NCI-H345 (cell line): ENCODE measurements at places on chromosomes 7 and 10.

GRCh38 chr10:95881316-95881715 is 26.5 kb upstream of the CC2D2B start:
- no peak for DNase-seq

- peak; percentile 33 for DNase-seq
Measured at GRCh38 chr10:101130984-101131961, at the start of gene TLX1. TLX1 (plus strand) TSS chr10:101131300; CDS start chr10:101131542, 242 bp downstream.

DNA sequence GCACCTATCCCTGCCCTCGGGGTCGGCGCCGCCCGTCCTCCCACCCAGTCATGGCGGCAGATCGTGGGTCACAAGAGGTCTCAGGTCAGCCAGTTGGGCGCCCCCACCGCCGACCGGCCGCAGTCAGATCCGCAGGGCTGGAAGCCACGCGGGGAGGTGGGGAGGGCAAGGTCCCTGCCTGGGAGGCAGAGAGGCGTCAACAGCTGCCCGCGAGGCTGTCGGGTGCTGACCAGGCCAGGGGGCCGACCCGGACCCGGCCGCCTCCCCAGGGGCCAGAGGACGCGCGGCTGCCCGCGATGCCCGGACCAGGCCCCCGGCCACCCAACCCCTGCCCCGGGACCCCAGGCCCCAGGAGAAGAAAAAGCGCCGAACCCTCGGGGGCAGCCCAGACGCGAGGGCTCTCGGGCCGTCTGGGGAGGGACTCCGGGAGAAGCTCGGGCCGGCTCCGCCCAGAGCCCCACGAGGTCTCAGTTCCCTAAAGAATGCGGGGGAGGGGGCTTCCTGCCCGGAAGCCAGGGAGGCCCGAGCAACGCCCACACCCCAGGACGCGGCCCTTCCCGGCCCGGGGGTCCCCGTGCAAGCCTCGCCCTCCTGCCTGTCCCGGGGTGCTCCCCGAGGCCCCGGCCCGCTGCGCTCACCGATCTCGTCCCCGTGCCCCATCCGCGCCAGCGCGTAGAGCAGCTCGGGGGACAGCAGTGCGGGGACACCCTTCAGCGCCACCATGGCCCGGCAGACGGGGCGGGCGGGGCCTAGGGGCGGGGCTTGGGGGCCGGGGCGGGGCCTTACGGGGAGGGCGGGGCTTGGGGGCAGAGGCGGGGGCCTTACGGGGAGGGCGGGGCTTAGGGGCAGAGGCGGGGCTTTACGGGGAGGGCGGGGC is at the start of gene FUOM:
Gene FUOM (minus strand): TSS at position 735 of the 877 bp plus-strand sequence. CDS start 12 bp downstream, at position 723.
- DNase-seq, result peak; percentile 18

- DNase-seq, result no peak
Measured at GRCh38 chr7:135094472-135095237, 53.2 kb upstream of the TMEM140 start.

DNA sequence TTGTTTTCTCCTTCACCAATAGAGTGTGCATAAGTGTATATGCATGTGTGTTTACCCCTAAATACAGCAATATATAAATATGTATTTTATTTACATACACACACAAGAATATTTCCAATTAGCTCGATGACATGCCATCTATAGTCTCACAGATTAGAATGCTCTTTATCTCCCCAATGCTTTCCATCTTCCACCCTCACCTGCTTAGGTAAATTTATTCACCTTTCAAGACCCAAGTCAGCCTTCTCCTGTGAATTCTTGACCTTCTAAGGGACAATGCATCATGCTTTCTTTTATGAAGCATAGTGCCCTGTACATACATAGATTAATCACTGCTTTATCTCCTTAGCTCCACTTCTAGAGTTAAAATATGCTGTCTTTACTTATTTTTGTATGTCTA is 49.7 kb downstream of the SEMA3A start:
- no peak for DNase-seq

DNA sequence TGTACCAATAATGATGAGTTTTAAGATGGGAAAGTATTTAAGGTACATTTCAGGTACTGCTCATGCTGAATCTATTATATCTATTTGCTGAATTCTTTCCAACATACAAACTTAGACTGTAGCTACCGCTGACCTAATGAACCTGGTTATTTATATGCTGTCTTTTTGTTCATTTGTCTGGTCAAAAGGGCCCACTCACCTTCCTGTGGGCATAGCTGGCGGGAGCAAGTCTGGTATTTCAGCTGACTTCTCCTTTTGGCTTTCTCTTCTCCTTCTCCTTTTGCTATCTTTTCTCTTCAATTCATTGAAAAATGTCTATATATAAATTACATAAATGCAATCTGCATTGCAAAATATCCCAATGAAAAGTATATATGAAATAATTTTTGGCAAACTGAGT is 9.5 kb downstream of the PLXDC2 start:
- DNase-seq, result no peak

- DNase-seq, result peak; percentile 20
Measured at GRCh38 chr10:79229071-79229541, 118.2 kb upstream of the PPIF start.

GRCh38 chr7:125316466-125316865 is 386.8 kb upstream of the POT1 start:
- peak; percentile 30 for DNase-seq

DNA sequence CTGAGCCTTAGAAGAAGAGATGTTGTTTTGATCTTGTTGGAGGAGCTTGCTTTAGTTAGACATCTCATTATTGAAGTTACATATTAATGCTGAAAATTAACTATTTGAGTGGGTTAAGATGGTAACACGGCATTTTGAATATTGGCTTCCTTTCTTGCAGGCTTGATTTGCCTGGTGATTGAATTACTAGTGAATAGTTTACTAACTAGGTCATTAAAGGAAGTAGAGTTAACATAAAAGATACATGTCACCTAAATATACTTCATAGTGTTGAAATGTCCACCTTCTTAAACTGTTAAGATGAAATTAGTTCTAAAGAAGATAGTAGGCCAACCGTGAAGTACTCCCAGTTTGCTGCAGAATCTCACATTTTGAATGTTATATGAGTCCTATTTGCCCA is 18.5 kb downstream of the MPLKIP start:
- DNase-seq, result no peak

- DNase-seq, result no peak
Measured at GRCh38 chr7:41052201-41052600, 650.7 kb downstream of the INHBA start.

- no peak for DNase-seq
Measured at GRCh38 chr10:75265856-75266255, 30.1 kb upstream of the COMTD1 start.

GRCh38 chr10:116723428-116724281 is 18.7 kb downstream of the HSPA12A start:
- DNase-seq, result no peak

DNA sequence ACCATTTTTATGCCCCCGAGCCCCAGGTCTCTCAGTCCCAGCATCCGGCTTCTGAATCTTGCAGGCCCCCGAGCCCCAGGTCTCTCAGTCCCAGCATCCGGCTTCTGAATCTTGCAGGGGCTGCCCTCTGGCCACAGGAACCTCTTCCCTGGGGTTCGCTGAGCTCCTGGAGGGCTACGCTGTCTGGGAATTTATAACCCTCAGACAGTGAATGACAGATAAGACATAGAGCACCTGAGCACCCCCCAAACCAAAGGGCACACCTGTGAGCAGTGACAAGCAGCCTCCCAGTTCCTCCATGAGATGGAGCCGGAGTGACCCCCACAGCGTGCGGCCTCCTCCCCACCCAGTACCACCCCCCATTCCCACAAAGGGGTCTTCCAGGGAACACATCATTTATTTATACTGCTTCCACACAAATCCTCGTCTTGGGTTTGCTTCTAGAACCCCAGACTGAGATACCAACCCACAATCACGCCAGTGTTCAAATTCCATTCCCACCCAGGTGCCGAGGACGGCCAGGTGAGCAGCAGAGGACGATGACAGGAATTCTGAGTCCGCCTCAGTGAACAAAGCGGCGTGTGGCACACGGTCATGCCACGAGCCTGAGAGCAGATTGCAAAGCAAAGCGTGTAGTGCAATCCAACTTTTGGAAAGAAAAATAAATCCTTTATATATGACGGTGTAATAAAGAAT is 57.7 kb upstream of the FAM20C start:
- no peak for DNase-seq

GRCh38 chr10:76992467-76992866 is 645.1 kb downstream of the KCNMA1 start:
- DNase-seq, result no peak
